ENCODE measurements at places on chromosomes 7 and 10.

DNA sequence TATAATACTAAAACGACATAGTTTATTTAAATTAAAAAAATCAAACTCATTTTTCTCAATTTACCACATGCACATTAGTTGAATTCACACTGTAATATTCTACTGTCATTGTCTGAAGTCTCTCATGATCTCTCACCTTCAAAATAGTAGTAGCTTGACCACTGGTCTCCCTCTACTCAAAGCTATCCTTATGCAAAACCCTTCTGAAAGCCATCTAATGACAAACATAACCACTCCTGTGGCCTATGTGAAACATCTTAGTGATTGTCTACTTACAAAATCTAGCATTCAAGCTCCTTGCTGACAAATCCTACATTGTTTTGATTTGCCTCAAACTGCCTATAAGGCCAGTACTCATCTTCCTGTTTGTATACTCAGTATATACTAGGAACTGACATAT, 606.0 kb upstream of the GHITM start:
- DNase-seq: no peak

DNA sequence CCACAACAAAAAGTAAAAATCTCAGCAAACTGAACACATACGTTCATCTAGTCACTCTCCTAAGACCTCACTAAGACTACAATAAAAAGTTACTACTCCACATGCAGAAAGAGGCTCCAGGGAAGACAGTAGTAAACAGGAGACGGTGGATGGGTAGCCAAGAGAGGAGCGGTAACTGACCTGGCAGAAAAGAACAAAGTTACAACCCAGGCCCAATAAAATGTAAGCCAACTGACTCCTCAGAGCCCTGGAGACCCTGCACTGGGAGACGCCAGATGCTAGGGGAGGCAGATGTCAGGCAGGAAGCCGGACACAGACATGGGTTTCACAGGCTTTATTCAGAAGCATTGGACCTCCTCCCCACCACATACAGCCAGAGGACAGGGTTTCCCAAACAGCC, 181.1 kb upstream of the NFE2L3 start:
- DNase-seq: no peak

DNA sequence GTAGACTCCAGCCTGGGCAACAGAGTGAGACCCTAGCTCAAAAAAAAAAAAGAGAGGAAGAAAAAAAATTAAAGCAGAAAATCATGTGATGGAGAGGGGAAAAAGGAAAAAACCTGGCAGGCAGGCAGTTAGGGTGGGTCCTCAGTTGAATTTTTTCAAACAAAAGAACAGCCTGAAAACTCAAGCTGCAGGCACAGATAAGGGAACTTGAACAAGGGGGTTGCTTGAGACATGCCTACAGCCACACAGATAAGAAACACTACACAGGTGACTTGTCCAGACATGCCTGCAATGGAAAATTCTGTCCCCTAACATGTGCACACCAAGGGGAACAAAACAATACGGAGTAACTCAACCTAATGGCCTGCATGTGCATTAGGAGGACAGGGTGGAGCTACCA, 19.2 kb downstream of the VIM start:
- no peak for DNase-seq

- DNase-seq: no peak
Measured at GRCh38 chr10:23139677-23140076, 44.3 kb downstream of the MSRB2 start.

GRCh38 chr10:126454045-126454751, 65.9 kb upstream of the ADAM12 start:
- no peak for DNase-seq

DNA sequence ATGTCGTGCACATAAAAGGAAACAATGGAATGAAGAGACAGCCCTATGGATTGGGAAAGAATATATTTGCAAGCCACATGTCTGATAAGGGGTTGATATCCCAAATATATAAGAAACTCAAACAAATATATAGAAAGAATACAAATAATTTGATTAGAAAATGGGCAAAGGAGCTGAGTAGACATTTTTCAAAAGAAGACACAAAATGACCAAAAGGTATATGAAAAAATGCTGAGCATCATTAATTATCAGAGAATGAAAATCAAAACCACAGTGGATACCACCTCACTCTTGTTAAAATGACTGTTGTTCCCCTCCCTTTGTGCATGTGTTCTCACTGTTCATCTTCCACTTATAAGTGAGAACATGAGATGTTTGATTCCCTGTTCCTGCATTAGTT, 175.3 kb downstream of the CNTNAP2 start:
- DNase-seq: no peak

DNA sequence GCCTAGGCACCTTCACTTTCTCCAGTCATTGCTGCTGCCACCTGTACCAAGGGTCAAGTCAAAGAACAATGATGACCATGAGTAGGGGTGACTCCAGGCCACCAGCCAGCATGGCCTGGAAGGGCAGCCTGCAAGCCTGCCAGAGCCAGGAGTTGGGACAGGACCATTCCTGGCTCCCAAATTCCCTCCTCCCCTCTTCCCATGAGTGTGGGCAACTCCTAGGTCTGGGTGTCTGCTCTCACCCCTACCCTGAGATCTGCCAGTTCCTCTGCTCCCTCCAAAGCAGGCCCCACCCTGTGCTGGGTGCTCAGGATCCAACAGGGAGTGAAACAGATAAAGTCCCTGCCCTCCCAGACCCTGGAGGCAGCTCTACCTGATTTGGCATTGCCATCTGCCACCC, 125.8 kb upstream of the NANOS1 start:
- DNase-seq: no peak

GRCh38 chr10:1270906-1271305, 214.7 kb downstream of the WDR37 start:
- DNase-seq: no peak

GRCh38 chr10:33244354-33244967, 90.0 kb downstream of the NRP1 start:
- no peak for DNase-seq

DNA sequence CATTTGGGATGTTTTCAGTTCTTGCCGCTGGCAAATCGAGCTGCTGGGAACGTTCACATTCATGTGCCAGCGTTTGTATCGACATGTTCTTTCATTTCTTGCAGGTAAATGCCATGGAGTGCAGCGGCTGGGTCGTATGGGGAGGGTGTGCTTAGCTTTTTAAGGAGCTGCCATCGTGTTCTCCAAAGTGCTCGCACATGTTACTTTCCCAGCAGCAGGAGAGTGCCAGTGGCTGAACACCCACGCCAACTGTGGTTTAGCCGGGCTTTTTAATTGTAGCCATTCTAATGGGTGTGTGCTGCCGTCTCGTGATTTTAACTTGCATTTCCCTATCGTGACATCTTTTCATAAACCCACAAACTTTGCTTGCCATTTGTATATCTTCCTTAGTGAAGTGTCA, 11.6 kb upstream of the BNIP3 start:
- no peak for DNase-seq

- no peak for DNase-seq
Measured at GRCh38 chr7:76272851-76273497, 29.5 kb upstream of the HSPB1 start.

DNA sequence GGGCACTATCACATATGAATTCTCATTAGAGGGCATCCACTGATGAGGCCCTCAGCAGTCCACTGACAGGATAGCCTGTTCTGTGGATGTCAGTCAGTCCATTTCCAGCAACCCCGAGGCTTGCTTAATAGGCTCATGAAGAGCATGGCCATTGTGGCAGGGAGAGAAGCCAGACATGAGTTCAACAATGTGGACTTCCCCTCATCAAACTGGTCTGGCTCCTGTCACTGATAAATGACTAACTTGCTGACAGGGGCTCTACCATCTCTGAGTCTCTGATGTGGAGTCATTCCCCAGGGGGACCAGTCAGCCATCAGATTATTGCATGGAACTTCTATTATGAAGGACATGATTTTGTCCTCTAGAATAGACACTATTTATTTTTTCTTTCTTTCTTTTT, 19.8 kb upstream of the TRIL start:
- no peak for DNase-seq

- no peak for DNase-seq
Measured at GRCh38 chr7:574661-575395, 55.2 kb upstream of the PDGFA start.

DNA sequence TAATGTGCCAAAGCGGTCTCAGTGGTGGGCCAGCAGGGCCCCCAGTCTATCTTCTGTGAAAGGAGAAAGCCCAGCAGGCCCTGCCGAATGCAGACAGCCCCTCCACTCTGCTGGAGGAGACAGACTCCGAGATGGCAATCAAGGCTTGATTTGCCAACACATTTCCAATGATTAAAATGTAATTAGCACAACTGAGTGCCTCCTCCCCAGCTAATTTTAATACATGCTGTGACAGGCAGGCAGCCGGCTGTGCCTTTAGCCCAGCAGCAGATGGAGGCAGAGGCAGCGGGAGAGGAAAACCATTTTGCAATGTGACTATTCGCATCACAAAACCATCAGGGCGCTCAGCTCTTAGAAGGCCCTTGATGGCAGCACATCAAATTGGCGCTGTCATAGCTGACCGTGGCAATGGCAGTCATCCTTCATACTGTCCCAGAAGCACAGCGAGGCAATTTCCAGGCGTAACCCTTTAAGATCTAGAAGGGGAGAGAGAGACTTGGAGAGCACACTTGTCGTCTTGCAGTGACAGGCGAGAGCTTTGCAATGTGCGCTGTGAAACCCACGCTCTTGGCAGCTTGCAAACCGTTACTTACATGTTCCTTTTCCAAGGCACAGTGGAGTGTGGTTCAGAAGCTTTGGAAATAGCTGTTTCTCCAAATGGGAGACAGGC, 714.8 kb upstream of the GALNT17 start:
- DNase-seq: no peak

DNA sequence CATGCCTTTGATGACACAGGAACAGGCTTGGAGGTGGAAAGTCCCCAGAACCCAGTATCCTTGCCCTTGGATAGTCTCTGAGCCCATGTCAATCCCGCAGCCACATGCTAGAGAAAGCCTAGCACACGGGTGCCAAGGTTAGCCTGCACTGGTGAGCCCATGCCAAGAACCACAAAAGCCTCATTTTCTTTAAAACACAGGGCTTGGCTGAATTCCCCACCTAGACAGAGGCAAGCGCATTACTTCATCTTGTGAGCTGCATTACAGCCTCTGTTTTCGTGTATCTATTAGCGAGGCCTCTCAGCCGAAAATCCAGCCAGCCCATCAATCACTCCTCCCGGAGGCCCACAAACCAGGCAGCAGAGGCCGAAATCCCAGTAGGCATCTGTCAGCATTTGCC, 314.9 kb upstream of the AUTS2 start:
- no peak for DNase-seq
